CD4-positive, alpha-beta T cell treated with Interleukin-12 subunit alpha and Interleukin-12 subunit beta, for 1 hour (primary cell): ENCODE measurements at places on chromosomes 12 and 14.

DNA sequence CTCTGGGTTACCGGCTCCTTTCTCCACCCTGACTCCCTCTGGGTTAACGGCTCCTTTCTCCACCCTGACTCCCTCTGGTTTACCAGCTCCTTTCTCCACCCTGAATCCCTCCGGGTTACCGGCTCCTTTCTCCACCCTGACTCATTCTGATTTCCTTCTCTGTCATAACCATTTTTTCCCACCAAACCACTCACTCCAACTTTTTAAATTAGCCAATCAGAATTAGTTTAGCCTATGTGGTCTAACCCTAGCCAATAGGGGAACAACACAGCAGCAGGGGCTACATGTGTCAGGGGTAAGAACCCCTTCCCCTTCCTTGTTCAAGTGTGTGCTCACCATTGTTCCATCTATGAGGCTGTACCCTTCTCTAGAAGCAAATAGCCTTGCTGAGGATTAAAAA, 98.4 kb upstream of the RBM19 start:
- no peak for DNase-seq

- no peak for DNase-seq
Observed at GRCh38 chr14:61585598-61586543, 109.4 kb upstream of the HIF1A start.

GRCh38 chr12:65798918-65799317, 25.4 kb upstream of the HMGA2 start:
- DNase-seq: no peak

GRCh38 chr12:65533177-65533883, 254.8 kb downstream of the MSRB3 start:
- DNase-seq: no peak

- no peak for DNase-seq
Observed at GRCh38 chr14:99749142-99749541, 44.1 kb upstream of the EML1 start.

DNA sequence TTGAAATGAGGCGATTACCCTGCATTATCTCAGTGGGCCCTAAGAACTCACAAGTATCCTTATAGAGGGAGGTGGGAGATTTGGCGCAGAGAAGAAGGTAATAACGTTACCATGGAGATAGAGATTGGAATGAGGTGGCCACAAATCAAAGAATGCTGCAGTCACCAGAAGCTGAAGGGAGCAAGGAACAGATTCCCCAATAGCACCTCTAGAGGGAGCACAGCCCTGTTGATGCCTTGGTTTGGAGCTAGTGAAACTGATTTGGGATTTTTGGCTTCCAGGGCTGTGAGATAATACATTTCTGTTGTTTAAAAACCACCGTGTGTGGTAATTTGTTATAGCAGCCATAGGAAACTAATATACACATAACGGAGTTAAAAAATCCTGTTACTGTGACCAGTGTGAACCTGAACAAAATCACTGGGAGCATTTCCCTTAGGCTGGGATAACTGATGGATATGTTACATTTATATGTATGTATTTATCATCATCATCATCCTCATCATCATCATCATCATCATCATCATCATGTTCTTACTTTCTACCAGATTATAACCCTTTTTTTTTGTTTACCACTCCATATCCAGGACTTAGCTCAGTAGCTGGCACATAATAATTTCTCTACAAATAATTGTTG, 100.3 kb downstream of the LIN7A start:
- DNase-seq: no peak
